ENCODE measurements at places on chromosomes 1 and 21.

GRCh38 chr1:20109223-20109856, 10.0 kb downstream of the PLA2G2D start:
- DNase-seq, result no peak

GRCh38 chr21:35375115-35375514, 326.0 kb upstream of the RUNX1 start:
- no peak for DNase-seq

GRCh38 chr1:14606632-14607031, 8.1 kb downstream of the KAZN start:
- DNase-seq, result peak; percentile 19

GRCh38 chr1:117894078-117894477, 35.3 kb downstream of the GDAP2 start:
- no peak for DNase-seq

- DNase-seq, result no peak
Measured at GRCh38 chr1:245041058-245041698, 113.6 kb upstream of the KIF26B start.

- no peak for DNase-seq
Measured at GRCh38 chr1:229238231-229238630, 32.7 kb upstream of the RAB4A start.

- DNase-seq, result no peak
Measured at GRCh38 chr1:244035358-244035757, 15.7 kb upstream of the ZBTB18 start.

GRCh38 chr1:206700445-206701036, 15.8 kb downstream of the MAPKAPK2 start:
- DNase-seq, result no peak

- no peak for DNase-seq
Measured at GRCh38 chr21:29025328-29025713, 853 bp downstream of the USP16 start.

DNA sequence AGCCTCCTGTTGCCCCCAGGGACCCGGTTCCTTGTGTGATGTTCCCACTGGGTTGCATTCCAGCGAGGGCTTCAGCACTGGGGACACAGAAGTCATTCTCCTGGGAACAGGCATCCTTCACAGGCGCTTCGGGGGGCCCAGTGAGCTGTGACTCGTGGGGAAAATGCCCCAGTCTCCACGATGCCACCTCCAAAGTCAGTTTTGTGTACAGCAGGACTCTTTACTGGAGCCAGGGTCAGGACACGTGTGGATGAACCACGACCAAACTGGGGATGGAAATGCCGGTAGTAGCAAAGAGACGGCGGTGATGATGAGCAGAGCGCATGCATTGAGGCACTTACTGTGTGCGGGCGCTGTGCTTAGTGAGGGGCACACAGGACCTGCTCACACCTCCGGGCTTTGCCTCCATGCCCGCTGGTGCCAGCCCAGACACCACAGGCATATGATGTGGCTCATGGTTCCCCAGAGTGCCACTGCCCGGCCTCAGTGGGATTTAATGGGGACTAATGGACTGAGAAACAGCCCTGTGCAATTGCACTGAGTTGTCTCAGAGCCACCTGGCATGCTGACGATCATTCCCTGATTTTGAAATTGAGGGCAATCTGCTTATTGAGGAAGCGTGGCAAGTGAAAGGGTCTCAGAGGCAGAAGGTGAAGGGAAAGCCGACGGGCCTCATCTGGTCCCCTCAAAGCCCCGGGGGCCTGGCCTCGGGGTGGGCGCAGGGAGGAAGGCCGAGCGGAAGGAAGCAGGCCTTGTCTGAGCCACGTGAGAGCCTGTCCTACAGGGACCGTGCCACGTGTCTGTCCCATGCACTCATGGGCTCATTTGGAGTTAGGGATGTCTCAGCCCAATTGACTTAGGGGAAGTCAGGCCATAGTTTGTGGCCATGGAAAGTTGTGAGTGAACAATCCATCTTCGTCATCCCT, 91.4 kb downstream of the PDE9A start:
- no peak for DNase-seq

- DNase-seq, result no peak
Measured at GRCh38 chr1:206497363-206497762, 10.0 kb upstream of the RASSF5 start.

- no peak for DNase-seq
Measured at GRCh38 chr21:42617486-42617885, 35.9 kb upstream of the PDE9A start.

- DNase-seq, result no peak
Measured at GRCh38 chr1:7418442-7419080, 352.5 kb upstream of the VAMP3 start.

DNA sequence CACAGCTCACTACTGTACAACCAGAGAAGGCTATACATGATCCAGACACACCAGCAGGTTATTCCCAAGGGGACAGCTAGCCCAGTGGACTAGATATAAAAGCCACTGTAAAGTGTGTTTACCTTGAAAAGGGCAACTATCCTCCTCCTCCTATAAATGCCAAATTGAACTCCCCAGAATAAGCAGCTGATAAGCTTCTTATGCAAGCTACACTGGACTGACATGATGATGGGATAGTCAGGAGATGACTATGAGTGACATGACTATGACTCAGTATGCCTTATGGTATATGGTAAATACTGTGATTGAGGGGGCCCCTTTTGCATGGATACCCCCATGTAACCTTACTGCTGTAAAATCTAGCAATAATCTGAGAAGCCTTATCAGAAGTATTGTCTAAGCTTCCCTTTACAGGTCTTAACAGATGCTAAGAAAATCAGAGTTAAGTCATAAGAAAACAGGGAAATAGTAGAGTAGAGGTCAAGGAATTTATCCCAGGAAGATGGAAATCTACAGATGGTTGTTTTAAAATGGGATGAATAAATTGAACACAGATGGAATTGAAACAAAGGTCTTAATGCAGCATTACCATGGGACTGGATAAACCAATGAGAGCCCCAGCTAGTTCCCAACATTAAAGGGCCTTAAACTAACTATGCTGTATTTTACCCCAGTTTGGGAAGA, 55.8 kb downstream of the TRIM33 start:
- no peak for DNase-seq

All from Caki2 (cell line).